ENCODE measurements at places on chromosomes 5 and 9. TPM values are rescaled to one million over a fixed set of nuclear protein-coding genes. Genes with fewer than 3 reads are reported as not detected.

PTGS1 gene
- total RNA-seq, result 18.6 TPM

CDX1 gene
- total RNA-seq, result not detected

TLX3 gene
- not detected for total RNA-seq

NR2F1 gene
- total RNA-seq, result not detected

IL6ST gene
- total RNA-seq, result 61.5 TPM
